ENCODE measurements at places on chromosomes 2 and 18.

- no peak for DNase-seq
Observed at GRCh38 chr2:65639156-65639864, 206.9 kb upstream of the SPRED2 start.

- DNase-seq, result no peak
Observed at GRCh38 chr2:241692448-241692847, 5.8 kb upstream of the DTYMK start.

DNA sequence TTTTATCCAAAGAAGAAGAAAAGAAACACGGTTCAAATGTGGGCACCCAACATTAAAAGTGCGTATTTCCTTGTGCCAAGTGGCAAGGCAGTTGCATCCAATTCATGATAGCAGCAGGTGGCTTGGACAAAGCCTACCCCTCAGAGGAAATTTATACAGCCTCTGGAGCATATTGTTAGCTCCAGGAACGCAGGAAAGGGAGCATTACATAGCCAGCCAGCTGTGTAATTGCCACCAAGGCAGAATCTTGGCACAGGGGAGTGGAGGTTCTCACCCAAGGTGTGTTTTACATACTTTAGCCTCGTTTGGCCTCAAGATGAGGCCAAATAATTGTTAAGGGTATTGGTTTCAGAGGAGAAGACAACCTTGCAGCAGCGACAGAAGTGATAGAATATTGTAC is 526.9 kb downstream of the TMEM182 start:
- no peak for DNase-seq

DNA sequence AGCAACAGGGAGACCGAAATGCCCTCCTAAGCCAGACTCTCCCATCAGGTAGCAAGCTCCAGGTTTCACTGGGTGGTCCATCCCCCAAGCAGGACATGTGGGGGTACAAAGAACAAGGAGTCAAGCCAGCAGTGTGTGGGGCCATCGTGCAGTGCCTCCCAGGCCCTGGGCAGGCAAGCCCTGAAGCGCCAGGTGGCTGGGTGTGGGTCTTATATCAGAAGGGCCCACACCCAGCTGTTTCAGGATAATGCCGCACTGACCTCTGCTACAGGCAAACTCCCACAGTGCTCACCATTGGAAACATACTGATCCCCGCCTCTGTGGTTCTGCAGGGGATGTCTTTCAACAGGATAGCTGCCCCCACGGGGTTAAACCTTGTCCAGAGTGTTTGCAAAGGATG is 174.2 kb upstream of the SMAD2 start:
- no peak for DNase-seq

DNA sequence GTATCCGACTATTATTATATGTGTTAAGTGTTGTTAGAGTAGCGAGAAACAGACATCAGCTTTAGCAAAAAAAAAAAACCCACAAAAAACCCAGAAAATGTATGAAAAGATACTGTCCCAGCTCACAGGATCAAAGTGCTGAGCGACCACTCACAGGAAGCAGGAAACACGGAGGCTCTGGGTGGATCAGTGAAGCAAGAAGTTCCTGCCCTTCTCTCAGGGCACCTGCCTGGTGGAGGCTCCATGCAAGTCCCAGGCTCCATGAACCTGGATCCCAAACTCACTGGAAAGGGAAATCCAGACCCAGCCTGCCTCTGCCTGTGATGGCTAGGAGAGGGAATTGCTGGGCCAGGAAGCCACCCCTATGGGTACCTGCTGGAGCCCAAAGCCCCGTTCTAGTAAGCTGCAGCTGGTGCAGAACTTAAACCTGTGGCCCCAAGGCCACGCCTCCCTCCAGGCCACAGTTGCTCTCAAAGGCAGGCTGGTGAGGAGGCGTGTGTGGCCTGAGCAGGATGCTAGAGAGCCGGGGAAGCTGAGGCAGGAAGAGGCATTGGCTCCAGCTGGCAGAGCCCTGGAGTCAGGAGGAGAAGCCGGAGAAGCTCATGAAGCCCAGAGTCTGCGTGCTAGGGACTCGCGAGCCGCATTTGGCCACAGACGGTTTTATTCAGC is 63.5 kb upstream of the TAF1B start:
- no peak for DNase-seq

DNA sequence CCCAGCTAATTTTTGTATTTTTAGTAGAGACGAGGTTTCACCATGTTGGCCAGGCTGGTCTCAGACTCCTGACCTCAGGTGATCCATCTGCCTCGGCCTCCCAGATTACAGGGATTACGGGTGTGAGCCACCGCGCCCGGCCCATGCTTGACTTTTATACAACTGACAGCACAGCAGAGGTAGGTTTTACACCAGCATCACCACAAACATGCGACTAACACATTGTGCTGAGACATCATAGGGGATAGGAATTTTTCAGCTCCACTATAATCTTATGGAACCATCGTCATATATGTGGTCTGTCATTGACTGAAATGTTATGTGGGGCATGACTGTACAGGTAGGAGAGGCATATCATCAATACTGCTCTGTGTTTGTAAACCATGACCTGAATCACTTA is 122.1 kb downstream of the THADA start:
- DNase-seq, result no peak

GRCh38 chr2:47599171-47599570 is 183.8 kb upstream of the MSH6 start:
- no peak for DNase-seq

DNA sequence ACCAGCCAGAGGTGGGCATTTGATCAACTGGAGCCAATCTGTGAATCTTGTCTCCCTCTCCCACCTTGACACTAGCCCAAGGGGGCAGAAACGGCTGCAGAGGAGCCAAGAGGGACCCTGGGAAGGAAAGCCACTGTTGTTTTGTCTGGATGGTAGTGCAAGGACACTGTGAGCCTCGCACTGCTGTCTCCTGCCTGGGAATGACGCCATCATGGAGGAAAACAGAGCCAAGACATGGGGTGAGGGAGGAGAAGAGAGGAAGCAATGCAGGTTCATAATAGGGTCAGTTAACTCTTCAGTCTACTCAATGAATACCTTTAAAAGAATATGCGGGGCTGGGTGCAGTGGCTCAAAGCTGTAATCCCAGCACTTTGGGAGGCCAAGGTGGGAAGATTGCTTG is 231.1 kb upstream of the AGAP1 start:
- no peak for DNase-seq

DNA sequence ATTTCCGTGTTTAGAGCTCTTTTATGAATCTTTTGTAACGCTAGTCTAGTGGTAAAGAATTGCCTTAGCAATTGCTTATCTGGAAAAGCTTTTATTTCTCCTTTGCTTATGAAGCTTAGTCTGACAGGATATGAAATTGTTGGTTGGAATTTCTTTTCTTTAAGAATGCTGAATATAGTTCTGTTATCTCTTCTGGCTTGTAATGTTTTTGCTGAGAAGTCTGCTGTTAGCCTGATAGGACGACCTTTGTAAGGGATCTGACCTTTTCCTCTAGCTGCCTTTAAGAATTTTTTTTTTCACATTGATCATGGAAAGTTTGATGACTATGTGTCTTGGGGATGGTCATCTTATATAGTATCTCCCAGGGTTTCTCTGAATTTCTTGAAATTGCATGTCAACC is 101.1 kb downstream of the TRABD2A start:
- peak; percentile 43 for DNase-seq

GRCh38 chr18:4358618-4359017 is 96.5 kb downstream of the DLGAP1 start:
- DNase-seq, result no peak

GRCh38 chr2:38187541-38188011 is 111.6 kb upstream of the CYP1B1 start:
- no peak for DNase-seq

DNA sequence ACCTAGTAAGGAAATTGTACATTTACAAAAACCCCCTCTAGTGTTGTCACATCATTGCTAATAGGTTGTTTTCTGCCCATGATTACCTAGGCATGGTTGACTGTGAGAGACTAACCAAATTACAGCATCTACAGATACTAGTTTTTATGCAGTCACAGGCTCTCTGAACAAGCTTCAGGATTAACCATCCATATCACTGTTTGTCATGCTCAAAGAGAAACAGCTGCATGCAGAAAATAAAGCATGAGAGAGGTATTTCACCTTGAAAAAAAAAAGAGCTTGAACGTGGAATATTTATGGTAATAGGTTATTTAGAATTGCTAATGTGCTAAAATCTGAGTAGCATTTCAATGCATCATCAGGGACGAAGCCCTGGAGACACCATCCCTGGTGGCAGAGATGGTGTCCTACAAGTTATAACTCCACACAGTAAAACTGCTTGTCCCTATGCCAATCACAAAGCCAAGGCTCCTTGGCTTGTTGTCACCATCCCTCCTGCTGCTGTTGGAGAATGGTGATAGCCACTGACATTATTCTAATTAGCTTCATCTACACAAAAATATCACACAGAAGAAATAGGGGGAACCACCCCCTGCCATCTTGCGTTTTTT is 5.4 kb downstream of the NEB start:
- no peak for DNase-seq

DNA sequence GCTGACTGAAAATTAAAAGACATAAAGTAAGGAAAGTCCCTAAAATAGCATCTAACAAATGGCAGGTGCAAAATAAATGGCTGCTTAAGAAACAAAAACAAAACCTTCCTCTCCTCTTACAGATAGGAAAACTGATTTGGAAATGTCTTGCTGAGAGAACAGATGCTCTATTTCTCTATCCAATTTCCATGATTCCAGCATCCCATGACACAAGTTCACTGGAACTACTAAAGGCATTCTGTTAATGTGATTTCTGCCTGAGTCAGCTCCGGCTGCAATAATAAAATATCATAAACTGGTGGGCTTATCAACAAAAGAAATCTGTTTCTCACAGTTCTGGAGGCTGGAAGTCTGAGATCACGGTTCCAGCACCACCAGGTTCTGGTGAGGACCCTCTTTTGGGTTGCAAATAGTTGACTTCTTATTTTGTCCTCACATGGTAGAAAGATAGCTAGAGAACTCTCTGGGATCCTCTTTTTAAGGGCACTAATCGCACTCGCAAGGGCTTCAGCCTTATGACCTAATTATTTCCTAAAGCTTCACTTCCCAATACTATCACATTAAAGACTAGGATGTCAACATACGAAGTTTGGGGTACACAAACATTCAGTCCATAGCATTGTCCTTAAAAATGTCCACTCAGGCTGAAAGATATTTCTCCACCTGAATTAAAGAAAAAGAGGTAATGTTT is 78.2 kb upstream of the GALNT3 start:
- DNase-seq, result no peak

DNA sequence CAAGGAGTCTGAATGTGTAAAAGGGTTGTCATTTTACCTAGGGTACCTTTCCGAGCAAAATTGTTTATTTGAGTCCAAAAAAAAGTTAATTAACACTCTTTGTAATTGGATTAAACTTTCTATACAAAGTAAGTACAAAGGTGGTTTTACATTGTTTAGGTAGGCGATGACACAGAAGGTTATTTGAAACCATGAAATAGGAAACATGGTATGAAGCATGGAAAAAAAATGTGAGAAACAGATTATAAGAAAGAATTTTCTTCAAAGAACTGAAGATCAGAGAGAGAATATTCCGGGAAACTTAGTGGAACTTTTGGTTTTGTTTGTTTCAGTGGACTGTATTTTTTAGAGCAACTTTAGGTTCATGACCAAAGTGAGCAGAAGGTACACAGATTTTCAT is 32.7 kb downstream of the CARF start:
- DNase-seq, result no peak
